ENCODE measurements at places on chromosomes 11 and 22. TPM values are rescaled to one million over a fixed set of nuclear protein-coding genes. Genes with fewer than 3 reads are reported as not detected.

DNA sequence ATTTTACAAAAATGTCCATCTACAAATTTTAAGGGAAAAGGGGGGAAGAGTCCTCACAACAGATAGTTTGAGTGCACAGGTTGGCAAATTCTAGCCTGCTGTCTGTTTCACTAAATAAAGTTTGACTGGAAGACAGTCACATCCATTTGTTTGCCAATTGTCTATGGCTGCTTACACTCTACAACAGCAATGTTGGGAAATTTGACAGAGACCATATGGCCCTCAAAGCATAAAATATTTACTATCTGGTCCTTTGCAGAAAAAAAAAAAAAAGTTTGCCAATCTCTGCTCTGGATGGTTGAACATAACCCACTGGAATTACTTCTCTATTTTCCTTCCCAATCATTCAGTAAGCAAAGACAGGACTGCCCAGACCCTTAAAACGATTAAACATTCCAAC is 88.2 kb downstream of the FCHSD2 start:
- DNase-seq = no peak
- H3K4me1 ChIP-seq = peaks cover 27% of the 10 kb centered on the region
- H3K4me3 ChIP-seq = no peak overlapping the region
- H3K36me3 ChIP-seq = peaks cover 1% of the 10 kb centered on the region
- no peak overlapping the region for H3K27ac ChIP-seq
- no peaks in the 10 kb centered on the region for H3K27me3 ChIP-seq

DNA sequence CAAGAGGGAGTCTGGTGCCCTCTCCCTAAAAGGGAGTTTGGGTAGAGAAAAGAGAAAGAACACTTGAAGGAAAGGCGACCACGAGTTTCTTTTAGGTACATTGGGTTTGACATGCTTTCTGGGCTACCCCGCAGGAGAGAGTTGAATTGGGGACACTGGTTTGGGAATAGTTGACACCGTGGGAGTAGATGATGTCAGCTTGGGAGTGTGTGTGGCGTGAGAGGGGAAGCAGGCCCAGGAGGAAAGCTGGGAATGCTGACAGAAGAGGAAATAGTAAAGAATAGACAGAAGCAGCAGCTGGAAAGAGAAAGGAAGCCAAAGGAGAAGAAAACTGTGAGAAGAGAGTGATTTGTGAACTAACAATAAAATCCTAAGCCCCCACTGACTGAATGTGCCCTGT is 442.9 kb downstream of the DYNC2H1 start:
- no peaks in the 10 kb centered on the region for H3K4me1 ChIP-seq
- H3K27me3 ChIP-seq = no peaks in the 10 kb centered on the region
- no peak overlapping the region for H3K4me3 ChIP-seq
- no peaks in the 10 kb centered on the region for H3K36me3 ChIP-seq

DEAF1 gene
- total RNA-seq = 46.5 TPM

SCGB1C1 gene
- not detected for total RNA-seq

GRCh38 chr11:110828086-110828485 is 115.8 kb upstream of the ARHGAP20 start:
- no peak overlapping the region for H3K27ac ChIP-seq
- DNase-seq = no peak
- peaks cover 3% of the 10 kb centered on the region for H3K27me3 ChIP-seq
- H3K36me3 ChIP-seq = no peaks in the 10 kb centered on the region

DNA sequence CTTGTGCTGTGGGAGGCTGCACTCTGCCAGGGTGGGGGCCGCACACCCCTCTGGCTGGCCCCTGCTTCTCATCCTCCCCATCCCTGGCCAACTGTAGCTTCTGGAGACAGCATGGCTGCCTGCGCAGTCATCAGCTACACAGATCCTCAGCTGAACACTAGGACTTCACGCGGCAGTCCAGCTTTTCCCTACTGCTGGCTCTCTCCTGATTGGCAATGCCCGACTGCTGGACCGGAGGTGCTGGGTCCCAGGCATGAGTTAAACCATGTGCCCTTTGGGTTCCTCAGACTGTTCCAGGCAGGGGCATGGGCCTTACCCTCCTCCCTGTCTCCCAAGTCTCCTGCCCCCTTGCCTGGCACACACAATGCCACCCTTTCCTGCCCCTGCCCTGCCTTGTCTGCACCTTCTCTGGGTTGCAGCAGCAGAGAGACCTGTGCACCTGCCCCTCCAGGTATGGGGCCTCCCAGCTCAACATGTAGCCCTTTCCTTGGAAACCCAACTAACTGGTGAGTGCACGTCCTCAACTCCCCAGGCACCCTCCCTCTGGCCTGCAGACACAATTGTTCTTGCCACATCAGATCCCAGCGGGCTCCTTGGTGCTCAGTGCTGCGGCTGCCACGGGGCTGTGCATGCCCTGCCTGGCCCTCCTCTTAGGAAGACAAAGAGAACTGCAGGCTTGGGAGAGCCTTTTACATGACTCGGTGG is 1039.2 kb downstream of the TBC1D22A start:
- H3K36me3 ChIP-seq = no peaks in the 10 kb centered on the region
- no peaks in the 10 kb centered on the region for H3K4me1 ChIP-seq
- no peak for DNase-seq
- no peak overlapping the region for H3K4me3 ChIP-seq
- peaks cover 46% of the 10 kb centered on the region for H3K27me3 ChIP-seq
- no peak overlapping the region for H3K27ac ChIP-seq

CBLIF gene
- total RNA-seq = not detected

GRCh38 chr22:19799322-19800190 is 39.0 kb downstream of the TBX1 start:
- no peaks in the 10 kb centered on the region for H3K36me3 ChIP-seq
- H3K27me3 ChIP-seq = no peaks in the 10 kb centered on the region

DNA sequence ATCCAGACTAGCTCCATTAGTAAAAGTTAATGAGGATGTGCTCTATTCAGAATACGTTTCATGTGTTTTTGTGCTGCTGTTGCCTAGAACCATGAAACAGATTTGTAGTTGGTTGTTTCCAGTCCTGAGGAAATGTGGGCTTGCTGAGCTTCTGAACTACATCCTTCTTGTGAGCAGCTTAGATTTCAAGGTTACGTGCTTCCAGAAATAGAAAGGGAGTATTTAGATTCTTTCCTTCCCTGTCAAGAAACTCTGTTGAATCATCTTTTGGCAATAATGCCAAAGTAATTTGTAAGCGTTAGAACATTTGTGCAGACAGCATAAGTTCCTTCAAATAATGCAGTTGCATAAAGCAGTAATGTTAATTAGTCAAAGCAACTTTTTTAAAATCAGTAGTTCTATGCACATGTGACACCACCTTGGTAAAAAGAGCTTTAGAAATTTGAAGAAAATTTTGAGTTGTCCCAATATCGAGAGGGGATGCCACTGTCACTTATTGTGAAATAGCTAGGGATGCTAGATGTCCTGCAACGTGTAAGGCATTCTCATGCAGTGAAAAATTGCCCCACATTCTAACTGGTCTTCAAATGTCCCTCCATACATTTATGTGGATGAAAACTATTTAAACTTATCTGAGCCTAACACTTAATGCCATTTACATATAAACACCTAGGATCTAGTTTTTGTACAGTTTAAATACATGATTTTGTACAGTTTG is 169.6 kb downstream of the ETS1 start:
- H3K27ac ChIP-seq = peak overlapping the region; percentile 90
- no peak for DNase-seq
- H3K4me3 ChIP-seq = peak overlapping the region; percentile 46
- H3K4me1 ChIP-seq = peaks cover 35% of the 10 kb centered on the region
- no peaks in the 10 kb centered on the region for H3K36me3 ChIP-seq

- no peak overlapping the region for H3K27ac ChIP-seq
- DNase-seq = no peak
- no peaks in the 10 kb centered on the region for H3K36me3 ChIP-seq
- H3K4me3 ChIP-seq = no peak overlapping the region
- no peaks in the 10 kb centered on the region for H3K4me1 ChIP-seq
Measured at GRCh38 chr11:4991060-4991459, 3.6 kb upstream of the OR51L1 start.

C22orf15 gene
- 4.1 TPM for total RNA-seq

KRTAP5-1 gene
- not detected for total RNA-seq

HTR3A gene
- not detected for total RNA-seq

SYT13 gene
- not detected for total RNA-seq

CATSPERZ gene
- not detected for total RNA-seq

- no peak overlapping the region for H3K27ac ChIP-seq
- H3K36me3 ChIP-seq = no peaks in the 10 kb centered on the region
- DNase-seq = no peak
- H3K27me3 ChIP-seq = no peaks in the 10 kb centered on the region
- no peak overlapping the region for H3K4me3 ChIP-seq
Measured at GRCh38 chr11:92259861-92260260, 35.2 kb downstream of the FAT3 start.

DNA sequence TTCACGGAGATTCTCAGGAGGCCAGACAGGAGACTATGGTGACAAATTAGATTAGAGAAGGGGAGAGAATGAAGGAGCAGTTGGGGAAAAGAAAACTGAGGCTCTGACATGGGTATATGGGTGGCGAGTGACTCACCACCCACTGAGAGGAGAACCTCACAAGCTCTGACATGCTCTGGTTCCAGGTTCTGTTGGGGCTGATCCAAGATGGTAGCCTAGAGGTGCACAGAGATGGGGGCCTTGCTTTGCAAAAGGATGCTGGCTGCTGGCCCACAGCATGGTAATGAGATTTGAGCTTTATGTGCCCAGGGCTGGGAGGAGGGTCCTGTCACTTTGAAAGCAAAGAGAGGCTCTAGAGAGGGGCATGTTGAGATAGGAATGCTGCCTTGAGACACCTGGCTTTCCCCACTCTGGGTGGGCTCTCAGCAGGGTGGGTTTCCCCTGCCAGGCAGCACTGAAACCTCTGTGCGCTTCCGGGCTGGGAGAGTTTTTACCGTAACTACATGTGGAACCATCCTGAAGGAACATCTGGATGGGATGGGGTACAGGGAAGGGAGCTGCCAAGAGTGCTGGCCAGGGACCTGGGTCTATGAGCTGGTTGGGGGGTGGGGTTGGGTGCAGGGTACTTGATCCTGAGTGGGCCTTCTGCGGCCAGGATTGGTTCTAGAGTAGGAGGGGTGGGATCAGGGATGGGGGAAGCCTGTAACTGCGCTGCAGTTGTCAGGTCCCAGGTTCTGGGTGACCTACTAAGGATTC is 1.2 kb upstream of the GRK2 start:
- H3K4me3 ChIP-seq = peak overlapping the region; percentile 67
- no peak for DNase-seq
- peaks cover 12% of the 10 kb centered on the region for H3K36me3 ChIP-seq

- H3K36me3 ChIP-seq = no peaks in the 10 kb centered on the region
- H3K4me1 ChIP-seq = peaks cover 21% of the 10 kb centered on the region
- no peak overlapping the region for H3K4me3 ChIP-seq
- H3K27ac ChIP-seq = no peak overlapping the region
- H3K27me3 ChIP-seq = no peaks in the 10 kb centered on the region
- DNase-seq = no peak
Measured at GRCh38 chr11:9609841-9610240, 36.4 kb downstream of the WEE1 start.

DNA sequence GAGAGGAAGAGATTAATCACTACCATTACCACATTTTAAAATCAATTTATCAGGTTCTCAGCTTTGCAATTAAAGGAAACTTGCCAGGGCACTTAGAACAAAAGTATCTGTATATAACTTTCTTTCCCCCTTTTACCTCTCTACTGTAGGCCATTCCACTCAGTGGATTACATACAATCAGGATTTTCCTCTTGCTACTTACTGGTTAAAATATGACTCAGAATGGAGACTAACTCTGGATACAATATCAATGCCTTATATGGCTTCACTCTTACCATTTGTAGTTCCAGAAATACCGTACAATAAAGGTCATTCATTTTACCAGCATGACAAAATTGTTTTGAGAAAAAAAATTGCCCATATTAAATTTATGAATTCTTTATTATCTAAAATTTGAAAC is 706.8 kb downstream of the KCNA4 start:
- DNase-seq = no peak
- no peak overlapping the region for H3K4me3 ChIP-seq
- no peaks in the 10 kb centered on the region for H3K27me3 ChIP-seq
- H3K27ac ChIP-seq = no peak overlapping the region
- H3K36me3 ChIP-seq = no peaks in the 10 kb centered on the region
- H3K4me1 ChIP-seq = no peaks in the 10 kb centered on the region

GRCh38 chr11:107581147-107581546 is 9.8 kb upstream of the ELMOD1 start:
- peak overlapping the region; percentile 6 for H3K27ac ChIP-seq
- no peaks in the 10 kb centered on the region for H3K4me1 ChIP-seq
- peaks cover 35% of the 10 kb centered on the region for H3K27me3 ChIP-seq

DNA sequence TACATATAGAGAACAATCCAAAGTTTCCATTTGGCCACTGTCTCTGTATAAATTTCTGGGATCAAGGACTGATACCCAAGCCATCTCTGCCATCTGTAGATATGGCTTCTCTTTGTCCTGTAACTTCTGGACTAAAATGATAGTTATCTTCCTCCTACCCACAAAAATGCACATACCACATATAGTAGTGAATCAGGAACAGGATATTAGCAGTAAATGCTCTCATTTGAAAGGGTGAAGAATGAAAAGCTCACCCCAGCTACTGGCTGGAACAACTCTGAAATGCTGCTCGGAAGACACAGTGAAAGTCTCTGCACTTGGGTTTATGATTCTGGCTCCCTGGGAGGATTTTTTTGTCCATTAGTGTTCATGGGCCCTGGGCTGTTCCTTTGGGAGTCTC is 856.4 kb upstream of the LRRC4C start:
- no peaks in the 10 kb centered on the region for H3K36me3 ChIP-seq
- no peak overlapping the region for H3K27ac ChIP-seq
- no peaks in the 10 kb centered on the region for H3K4me1 ChIP-seq
- no peaks in the 10 kb centered on the region for H3K27me3 ChIP-seq
- DNase-seq = no peak

TRIM6 gene
- not detected for total RNA-seq

OSM gene
- total RNA-seq = 1.1 TPM

- no peaks in the 10 kb centered on the region for H3K27me3 ChIP-seq
- no peak overlapping the region for H3K4me3 ChIP-seq
- no peaks in the 10 kb centered on the region for H3K4me1 ChIP-seq
- H3K36me3 ChIP-seq = no peaks in the 10 kb centered on the region
Measured at GRCh38 chr11:84022201-84022600, 736.0 kb upstream of the CCDC90B start.

DNA sequence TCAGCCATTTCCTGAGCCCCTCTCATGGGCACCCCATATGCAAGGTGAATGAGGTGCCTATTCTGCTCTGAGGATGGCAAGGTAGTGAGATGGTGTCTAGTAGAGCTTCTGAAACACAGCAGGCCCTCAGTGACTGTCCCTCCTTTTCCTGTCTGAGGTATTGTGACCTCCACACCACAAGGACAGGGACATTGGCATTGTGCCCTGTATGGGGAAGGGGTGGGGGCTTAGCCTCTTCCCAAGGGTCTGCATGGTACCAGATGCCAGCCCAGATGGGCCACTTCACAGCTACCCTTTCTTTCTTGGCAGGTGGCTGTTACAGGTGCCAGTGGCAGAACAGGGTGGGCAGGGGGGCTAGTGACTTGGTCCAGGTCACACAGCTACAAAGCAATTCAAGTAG is 78.8 kb downstream of the CABIN1 start:
- no peak overlapping the region for H3K4me3 ChIP-seq
- peaks cover 94% of the 10 kb centered on the region for H3K36me3 ChIP-seq
- no peak overlapping the region for H3K27ac ChIP-seq
- H3K27me3 ChIP-seq = no peaks in the 10 kb centered on the region
- H3K4me1 ChIP-seq = peaks cover 3% of the 10 kb centered on the region

SLCO2B1 gene
- 0.99 TPM for total RNA-seq
